ENCODE measurements at places on chromosomes 2 and 18.

DNA sequence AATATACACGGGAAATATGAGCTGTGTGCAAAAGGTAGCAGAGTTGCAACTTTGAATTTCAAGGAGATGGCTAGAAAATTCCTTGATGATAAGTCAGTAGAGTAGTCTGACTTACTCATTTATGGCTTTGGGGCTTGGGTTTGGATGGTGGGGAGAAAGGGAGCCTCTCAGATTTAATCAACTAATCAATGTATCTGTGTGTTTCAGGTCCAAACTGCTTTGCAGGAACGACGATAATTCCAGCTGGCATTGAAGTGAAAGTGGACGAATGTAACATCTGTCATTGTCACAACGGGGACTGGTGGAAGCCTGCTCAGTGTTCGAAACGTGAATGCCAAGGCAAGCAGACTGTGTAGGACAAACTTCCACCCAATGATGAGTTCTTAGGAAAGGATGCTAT is 164.6 kb downstream of the VWC2L start:
- no peak for DNase-seq

DNA sequence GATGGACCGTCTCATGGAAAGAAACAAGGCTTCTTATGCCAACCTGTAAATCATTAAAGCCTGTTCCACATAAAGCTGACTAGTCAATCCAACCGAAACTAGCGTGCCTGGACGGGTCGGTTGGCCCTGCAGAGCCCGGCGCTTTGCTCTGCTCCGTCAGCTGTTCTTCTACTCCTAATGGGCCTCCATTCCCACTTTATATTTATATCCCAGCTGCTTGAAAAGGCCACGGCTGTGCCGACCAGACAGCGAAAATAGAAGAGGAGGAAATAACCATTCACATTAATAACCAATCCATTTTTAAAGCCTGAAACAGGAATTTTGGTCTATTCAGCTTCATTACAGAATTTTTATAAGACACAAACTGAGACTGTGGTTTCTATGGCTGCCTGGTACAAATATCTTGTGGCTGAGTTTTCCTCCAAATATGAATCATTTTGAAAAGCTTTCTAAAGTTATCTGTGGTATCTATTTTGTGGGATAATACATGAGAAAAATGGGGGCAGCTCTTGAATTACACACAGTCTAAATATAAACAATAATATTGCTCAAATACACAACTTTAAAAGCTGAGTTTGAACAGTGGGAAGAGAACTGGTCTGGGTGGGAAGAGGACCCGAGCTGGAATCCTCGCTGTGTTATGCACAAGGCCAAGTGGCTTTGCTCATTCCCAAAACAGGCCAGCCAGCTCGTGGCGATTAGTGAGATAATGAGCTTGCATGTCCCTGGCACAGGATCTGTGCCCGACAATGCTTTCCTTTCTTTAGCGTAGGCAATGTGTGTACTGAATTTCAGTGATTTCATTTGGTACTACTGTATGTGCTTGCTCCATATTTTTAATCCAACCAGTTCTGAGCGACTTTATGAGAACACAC is 10.5 kb upstream of the FAM124B start:
- DNase-seq: no peak

DNA sequence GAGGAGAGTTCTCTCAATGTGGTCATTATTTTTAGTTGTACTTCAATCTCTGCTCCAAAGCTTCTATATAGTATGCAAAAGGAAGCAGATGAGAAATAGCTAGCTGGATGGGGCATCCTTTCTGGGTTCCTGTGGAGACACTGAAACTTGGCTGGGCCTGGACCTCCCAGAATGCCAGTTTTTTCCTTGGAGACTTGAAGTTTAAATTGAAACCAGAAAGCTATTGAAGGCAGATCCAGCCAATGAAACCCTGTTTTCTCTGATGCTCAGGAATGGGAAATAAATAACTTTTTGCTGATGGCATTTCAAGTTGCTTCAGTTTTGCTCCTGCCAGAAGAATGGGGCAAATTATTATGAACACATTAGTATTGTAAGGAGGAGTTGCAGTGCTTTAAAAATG is 2.9 kb downstream of the SETBP1 start:
- DNase-seq: no peak

GRCh38 chr18:45836242-45837205 is 11.0 kb downstream of the SIGLEC15 start:
- DNase-seq: no peak

GRCh38 chr18:4203568-4204437 is 251.3 kb downstream of the DLGAP1 start:
- DNase-seq: no peak

DNA sequence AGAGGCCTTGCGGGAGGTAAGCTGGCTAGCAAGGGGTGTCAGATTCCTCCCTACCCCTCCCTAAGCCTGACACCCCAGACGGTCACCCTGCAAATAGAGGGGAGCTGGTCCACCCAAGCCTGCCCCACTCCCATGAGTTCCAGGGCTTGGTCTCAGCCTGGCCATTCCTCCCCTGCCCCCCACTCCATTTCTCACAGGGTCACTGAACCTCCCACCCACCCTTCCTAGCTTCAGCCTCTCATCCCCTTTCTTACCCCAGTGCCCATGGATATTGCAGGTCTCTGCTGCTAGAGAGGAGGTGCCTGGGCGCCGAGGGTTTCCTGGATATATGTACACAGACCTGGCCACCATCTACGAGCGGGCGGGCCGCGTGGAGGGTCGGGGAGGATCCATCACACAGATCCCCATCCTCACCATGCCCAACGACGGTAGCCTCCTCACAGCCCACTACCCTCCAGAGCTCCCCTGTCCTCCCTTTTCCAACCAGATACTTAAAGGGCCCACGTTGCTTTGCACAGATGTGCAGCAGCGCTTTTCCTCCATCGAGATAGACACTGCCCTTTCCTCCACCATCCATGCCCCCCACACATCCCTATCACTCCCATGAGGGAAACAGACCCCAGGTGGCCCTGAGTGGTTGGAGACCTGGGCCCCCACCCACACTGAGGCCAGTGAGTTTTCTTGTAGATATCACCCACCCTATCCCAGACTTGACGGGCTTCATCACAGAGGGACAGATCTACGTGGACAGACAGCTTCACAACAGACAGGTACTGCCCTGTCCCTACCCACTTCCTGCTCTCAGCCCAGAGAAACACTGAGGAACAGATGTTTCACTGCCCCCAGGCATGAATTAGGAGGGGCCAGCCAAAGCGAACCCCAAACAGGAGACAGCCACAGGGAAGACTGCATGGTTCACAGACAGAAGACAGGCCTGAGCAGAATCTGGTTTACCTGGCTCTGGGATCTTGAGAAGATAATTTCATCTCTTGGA is 15.2 kb upstream of the ANKRD53 start:
- no peak for DNase-seq

DNA sequence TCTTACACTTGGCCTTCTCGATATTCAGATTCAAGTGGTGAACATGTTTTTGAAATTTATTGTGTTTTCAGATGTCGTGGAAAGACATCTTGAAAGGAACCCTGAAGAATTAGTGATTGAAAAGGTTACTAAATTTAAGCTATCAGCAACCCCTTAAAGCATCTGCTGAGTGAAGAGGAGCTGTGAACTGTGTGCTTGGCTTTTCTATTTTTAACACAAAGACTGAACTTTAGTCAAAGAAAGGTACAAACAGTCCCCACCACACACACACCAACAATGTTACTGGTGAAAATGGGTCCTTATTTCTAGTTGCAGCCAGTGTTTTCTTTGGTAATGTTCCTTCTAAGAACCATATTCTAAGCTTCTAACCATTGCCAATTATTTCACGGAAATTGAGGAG is 95.1 kb downstream of the CYRIA start:
- no peak for DNase-seq

DNA sequence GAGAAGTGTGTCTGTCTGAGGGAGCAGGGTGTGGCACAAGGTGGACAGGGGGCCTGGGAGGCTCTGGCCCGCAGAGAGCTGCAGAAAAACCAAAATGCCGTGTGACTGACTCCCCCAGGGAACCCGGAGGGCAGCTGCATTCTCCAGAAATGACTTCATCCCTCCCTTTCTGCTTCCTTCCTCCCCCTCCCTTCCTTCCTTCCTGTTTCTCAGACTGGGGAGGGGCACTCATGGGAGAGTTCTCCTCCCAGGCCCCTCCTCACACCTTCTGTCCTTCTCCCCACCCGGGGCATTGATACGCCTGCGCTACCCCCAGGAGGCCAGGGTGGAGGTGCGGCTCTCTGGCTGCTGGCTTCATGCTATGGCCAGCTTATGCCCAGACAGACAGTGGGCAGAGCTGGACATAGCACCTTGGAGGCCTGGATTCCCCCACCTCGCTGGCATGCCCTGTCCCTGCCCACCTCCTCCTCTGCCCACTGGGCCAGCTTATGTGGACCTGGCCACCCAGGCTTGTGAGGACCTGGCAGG is 8.2 kb upstream of the GPR17 start:
- DNase-seq: no peak

DNA sequence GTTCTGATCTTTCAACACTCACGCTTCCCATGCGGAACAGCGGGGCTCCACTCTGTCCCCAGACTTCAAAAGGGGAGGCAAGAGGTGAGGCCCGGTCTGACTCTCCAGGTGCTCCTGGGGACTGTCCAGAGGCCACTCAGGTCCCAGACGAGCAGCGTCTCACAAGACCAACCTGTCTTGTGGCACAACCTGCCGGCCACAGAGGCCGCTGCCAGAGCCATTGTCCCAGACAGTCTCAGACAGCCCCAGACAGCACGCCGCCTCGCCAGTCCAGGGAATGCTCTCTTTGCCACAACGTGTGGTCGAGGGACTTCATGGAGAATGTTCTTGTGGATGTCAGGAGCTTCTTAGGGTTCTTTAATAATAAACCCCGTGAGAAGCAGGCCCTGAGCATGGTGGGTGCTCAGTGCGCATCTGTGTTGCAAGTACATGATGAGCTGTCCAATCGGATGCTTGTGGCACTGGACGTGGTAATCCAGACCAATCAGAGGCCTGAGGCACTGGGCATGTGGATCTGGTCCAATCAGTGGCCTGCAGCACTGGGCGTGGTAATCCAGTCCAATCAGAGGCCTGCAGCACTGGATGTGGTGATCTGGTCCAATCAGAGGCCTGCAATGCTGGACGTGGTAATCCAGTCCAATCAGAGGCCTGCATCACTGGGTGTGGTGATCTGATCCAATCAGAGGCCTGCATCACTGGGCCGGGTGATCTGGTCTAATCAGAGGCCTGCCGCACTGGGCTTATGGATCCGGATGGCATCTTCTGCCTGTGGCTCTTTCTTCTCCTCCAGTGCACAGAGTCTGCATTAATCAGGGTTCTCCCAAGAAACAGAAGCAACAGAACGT is 76.4 kb downstream of the TMEM18 start:
- DNase-seq: no peak

- DNase-seq: no peak
Measured at GRCh38 chr2:195363496-195363895, 293.5 kb upstream of the SLC39A10 start.

- DNase-seq: no peak
Measured at GRCh38 chr2:173599821-173600359, 245.2 kb downstream of the CDCA7 start.

DNA sequence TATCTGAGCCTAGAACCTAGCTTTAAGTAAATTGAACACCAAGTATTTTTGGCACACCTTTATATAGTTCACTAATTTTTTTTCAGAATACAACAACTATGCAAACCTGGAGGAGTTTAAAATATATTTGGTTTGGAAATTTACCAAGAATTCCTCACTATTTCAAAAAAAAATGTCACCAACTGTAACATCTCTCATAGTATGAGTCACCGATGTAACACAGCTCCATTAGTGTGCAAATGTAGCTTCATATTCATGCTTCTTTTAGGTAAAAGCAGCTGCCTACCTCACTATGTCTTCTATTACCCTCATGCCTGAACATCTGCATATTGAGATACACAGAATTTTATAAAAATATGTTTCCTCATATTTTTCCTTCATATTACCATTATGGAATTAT is 80.5 kb downstream of the NRXN1 start:
- DNase-seq: no peak

Data from NCI-H1417 treated with DMSO at 0.1 percent for 48 hours (cell line).